ENCODE measurements at places on chromosomes 2 and 18.
A peak's percentile ranks its signal among the peaks of the same experiment; 100 is the strongest.

DNA sequence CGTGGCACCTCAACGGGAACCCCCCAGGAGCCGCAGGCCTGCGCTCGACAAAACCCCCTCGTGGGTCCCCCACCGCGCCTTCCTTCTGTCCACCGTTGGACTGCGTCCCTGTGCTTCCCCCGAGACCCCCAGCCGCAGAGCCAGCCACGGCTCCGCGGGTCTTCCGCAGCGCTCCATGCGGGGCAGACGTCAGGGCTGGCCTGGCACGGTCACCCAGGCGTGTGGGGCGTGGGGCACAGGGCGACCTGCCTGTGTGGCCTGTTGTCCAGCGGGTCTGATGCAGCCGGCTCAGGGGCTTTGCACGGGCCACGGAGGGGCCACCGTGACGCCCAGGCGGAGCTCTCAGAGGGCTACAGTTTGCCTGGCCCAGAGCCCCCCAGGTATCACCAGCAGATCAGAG is 11.0 kb downstream of the NFATC1 start:
- DNase-seq = no peak

DNA sequence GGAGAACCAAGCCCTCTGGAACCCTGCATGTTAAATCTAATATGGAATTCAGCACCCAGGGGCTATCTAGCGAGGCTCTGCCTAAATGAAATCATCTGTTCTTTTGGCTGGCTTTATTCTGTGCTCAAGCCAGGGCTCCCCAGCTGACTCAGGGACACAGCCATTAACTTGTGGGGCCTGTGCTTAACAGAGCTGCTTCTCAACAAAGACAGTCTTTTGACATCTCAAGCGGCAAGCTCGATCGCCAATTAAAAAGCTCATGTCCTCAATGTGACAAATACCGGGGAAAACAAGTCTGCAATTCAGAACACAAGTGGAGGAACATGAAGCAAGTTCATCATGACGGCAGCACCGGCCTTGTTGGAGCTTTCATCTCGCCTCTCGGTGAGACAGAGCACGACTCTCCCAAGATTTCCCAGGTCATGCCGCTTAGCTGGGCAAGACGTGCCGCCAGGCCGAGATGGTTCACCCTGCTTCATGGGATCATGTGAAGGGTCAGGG is 64.9 kb downstream of the KLHL29 start:
- DNase-seq = no peak

DNA sequence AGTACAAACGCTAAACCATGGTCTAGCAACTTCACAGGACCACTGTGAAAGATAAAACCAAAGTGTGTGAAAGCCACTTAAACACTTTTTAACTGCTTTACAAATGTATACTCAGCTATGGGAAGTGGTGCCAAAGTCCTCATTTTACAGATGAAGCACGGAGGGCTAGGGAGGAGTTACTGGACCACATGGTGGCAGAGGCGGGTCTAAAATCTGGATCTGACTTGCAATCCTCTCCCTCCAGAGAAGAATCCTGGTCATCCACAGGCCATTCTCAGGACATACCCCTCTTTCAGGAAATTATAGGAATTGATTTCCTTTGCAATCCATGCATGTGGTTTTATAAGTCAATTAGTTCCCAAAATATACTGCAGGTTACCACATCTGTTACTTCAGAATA is 84.6 kb upstream of the GYPC start:
- no peak for DNase-seq

- no peak for DNase-seq
Observed at GRCh38 chr2:101815739-101816391, 118.4 kb downstream of the MAP4K4 start.

DNA sequence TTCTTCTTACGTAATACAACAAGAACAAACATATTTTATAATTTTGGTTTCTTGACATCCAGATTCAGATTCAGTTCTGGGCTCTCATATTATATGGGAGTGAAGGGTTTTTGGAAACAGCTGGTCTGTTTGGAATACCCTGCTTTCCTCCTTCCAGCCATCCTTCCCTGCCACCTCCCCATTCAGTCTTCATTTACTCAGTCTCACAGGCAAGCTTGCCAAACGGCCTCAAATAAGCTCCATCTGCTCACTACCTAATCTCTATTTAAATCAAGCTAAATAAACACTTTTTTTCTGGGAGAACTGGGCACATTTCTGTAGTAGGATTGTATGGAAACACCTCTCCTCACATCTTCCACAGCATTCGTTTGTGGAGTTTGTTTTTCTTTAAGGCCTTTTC is 147.5 kb downstream of the RND3 start:
- DNase-seq = no peak

GRCh38 chr2:28327956-28328922 is 64.4 kb upstream of the FOSL2 start:
- no peak for DNase-seq

- no peak for DNase-seq
Observed at GRCh38 chr18:8732442-8733360, 27.3 kb downstream of the MTCL1 start.

- peak; percentile 15 for DNase-seq
Observed at GRCh38 chr18:7447318-7448028, 119.6 kb upstream of the PTPRM start.

- no peak for DNase-seq
Observed at GRCh38 chr2:238747114-238747513, 100.8 kb upstream of the TWIST2 start.

DNA sequence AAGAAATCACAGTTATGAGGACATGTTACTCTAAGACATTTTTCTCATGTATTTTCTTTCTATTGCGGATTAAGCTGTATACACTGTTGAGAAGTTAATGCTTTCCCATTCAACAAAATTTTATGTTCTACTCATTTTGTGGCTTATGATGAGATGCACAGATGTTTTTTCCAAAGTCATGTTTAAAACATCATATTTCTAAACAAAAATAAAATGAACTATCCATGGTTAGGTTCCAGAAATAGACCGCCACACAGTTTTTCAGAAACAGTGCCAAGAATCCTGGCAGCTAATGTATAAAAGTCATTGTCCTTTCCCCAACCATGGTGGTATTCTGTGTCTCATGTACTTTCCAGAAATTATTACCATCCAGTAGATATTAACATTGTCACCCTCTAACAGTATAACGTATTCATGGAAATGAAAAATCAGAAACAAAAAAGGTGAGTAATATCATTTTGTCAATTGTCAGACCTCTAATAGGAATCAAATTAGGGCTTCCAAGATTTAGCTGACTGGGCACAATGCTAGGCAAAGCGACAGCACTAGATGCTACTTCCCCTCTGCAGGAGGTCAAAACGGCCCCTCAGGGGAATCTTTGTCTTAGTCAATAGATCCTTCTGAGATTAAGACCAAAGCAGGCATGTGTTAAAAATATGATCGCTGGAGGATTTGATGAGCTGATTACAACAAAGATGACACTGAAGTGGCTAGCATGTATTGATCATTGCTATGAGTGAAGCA is 54.4 kb upstream of the ZNF397 start:
- DNase-seq = no peak

DNA sequence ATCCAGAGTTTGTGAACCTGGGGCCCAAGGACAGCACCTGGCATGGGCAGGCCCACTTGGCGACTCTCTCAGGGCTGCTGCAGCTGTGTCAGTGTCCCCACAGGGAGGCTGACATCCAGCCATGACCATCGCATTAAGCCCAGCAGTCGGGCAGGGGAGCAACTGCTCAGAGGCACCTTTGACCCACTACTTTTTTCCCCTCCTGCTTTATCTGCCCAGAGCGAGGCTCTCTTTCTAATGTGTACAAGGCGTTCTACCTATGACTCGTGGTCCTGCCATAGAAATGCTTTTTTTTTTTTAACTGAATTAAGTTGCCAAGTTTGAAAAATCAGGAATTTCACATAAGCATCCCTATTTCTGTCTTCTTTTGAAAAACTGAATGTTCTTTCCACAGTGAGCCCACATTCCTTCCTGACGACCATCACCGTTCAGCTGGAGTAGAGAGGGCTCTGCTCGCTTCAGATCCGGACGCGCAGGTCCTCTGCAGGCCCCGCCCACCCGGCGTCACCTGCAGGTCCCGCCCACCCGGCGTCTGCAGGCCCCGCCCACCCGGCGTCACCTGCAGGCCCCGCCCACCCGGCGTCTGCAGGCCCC is 403 bp upstream of the CLUL1 start:
- DNase-seq = no peak

DNA sequence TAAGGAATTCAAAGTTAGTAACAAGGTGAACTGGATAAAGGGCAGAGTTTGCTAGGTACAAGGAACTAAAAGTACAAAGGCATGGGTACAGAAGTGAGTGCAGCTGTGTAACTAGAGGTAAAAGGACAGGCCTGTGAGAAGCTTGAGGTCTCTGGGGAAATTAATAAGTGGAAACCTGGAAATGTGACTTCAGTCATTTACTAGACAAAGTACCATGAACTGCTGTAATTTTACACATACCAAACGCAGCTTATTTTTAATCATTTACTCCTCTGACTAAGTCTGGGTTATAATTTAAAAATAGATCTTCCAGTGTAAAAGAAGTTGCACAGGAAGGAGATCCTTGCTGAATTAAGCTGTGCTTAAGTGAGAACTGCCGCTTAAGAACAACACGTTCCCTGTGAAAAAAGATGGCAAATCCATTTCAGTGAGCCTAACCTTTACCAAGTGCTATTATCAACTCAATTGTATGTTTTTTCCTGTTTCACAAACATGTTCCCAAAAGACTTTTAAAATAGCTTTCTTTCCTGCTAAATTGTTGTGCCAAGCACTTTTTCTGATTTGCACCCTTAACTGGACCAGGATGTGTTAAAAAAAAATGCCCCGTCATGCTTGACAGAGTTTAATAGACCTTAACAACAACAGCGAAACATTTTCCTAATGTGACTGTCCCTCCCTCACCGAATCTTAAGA is 44.3 kb downstream of the CALCRL start:
- peak; percentile 27 for DNase-seq

GRCh38 chr2:108412995-108413710 is 35.4 kb downstream of the SULT1C4 start:
- peak; percentile 86 for DNase-seq

GRCh38 chr18:75230163-75231052 is 19.8 kb downstream of the TSHZ1 start:
- DNase-seq = no peak

DNA sequence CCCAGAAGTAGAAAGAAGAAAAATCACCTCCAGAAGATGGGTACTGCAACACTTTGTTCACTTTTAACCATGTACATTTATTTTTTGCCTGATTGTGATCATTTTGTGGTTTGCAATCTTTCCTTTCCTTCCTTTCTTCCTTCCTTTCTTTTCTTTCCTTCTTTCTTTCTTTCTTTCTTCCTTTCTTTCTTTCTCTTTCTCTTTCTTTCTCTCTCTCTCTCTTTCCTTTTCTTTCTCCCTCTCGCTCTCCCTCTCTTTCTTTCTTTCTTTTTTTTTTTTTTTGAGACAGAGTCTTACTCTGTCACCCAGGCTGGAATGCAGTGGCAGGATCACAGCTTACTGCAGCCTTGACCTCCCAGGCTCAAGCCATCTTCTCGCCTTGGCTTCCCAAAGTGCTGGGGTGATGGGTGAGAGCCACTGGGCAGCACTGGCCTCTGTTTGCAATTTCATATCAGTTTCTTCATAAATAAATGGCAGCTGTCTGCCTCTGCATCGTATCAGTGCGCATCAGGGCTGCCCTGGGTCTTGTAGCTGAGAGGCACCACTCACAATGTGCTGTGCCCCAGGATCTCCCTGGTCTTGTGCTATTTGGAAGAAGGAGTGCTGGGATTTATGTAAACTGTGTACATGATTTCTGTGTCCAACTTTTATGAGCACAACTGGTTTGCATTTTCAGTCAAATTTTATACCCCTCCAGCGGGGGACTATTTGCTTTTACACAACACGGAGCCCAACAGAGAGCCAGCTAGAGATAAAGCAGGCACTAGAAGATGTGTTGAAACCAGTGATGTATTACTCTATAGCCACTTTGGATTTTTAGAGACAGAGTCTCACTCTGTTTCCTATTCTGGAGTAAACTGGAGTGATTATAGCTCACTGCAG is 6.9 kb upstream of the LIMS2 start:
- DNase-seq = no peak

DNA sequence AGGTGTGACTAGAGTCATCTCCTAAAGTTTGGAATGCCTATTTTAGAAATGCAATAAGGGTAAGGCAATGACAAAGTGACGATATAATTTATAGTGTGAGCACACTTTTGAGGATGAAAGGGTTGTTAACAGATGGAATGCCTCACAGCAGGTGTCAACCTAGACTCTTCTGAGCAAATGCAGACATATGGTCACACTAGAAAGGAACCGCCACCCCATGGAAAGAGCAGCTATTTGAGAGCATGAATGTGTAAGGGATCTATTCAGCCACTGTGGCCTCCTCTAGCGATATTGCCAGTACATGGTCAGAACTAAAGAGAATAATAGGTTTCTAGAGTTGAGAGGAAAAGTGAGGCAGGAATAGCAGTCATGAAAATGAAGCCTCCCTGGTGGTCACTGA is 18.5 kb downstream of the DSG2 start:
- no peak for DNase-seq

GRCh38 chr2:67476809-67477790 is 80.0 kb downstream of the ETAA1 start:
- peak; percentile 8 for DNase-seq

GRCh38 chr2:146762786-146763185 is 1082.0 kb upstream of the ACVR2A start:
- DNase-seq = no peak

DNA sequence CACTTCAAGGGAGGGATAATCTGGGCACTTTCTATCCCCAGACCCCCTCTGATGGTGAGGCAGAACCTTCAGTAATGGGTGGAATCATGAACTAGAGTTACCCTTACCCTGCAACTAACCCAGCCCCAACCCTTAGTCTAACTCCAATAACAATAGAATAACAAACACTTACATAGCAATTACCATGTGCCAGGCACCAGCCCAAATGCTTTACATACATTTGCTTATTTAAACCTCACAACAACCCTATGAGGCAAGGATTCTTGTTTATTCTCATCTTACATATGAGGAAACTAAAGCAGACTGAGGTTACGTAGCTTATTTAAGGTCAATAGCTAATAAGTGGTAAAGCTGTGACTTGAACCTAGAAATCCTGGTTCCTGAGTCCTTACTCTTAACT is 132.8 kb downstream of the CYP26B1 start:
- no peak for DNase-seq

DNA sequence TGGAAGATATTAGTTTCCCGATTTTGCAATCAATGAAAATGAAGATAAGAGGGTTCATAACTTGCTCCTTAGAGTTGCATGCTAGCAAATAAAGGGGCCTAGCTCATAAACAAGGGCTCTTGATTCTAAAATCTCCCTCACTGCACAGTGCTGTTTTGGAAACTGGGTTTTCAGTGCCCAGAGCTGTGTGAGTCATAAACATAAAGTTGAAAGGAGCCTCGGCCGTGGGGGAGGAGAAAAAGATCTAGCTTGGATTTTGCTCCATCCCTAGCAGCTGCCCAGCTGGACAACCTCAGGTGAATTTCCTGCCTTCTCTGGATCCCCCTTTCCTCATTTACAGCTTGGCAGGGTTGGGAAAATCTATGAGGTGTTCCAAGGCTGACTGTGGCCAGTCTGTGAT is 42.5 kb downstream of the LYPD1 start:
- DNase-seq = no peak

All from brain microvascular endothelial cell (primary cell).